Left lobe of liver (tissue), 2 donors: ENCODE measurements at places on chromosomes 3 and 15.

DNA sequence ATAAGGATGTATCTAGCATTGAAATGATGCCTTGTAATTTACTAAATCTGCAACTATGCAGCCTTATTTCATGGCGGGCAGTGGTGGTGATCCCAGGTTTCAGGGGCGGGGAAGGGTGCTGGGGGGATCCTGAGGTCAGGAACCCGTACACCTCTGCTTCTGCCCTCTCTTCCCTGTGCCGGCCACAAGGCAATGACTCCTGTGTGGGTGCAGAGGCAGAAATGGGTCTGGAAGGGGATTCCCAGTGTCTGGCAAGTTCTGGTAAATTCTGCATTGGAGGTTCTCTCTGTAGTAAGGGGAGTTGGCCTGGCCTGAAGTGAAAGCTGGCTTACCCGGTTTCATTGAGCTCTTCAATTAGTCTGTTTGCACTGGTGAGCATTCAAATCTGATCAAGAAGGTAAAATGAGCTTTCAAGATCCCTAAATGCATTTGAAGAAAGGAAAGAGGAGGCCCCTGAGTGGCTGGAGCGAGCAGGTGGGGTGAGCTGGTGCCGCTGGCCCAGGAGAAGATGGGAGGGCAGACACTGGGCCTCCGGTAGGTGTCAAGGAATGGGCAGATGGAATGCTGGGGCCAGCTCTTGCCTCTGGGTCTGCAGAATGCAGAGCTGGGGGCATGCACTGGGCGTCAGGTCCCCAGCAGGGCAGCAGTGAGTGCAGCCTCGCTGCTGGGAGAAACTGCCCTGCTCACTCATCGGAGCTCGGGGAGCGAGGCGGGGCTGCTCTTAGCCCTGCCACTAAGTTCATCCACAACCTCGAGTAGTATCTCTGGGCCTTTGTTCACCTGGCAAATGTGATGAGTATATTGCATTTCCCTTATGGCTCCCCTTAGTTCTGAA is 13.7 kb downstream of the NRROS start:
- no peak for DNase-seq

GRCh38 chr3:132753946-132754345 is 31.7 kb upstream of the NPHP3 start:
- DNase-seq: no peak

GRCh38 chr3:8424281-8424680 is 77.3 kb upstream of the LMCD1 start:
- no peak for DNase-seq

DNA sequence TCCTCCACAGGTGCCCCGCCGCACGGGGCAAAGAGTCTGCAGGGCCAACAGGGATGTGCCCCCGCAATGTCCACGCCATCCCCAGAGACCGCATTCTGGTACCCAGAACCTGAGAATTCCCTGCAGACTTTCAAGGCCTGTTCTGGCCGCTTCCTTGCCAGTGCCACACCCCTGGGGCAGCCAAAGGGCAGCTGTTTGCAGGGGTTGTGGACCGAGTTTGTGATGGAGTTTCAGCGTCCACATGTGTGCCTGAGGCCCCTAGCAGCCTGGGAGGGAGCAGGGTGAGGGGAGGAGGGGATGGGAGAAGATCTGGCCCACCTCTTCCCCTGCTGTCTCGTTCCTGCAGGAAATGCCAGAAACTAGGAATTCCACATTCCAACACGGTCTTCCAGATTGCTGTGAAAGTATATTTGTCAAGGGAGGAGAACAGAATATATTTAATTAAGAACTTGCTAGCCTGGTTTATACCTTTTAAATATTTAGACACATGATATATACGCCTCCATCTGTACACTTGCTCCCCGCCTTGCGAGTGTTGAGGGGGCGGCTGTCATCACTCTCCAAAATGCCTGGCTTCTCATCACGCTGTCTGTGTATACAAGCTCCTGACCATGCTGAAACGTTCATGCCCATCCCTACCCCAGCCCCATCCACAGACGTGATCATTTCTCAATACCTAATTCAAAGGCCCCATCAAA is 31.1 kb upstream of the RASA2 start:
- DNase-seq: no peak

GRCh38 chr3:19598870-19599269 is 335.1 kb downstream of the EFHB start:
- no peak for DNase-seq

- DNase-seq: no peak
These were observed 103.5 kb upstream of the TRIM42 start for GRCh38 chr3:140574375-140574774.

GRCh38 chr3:60574046-60574769 is 677.0 kb downstream of the FHIT start:
- no peak for DNase-seq

DNA sequence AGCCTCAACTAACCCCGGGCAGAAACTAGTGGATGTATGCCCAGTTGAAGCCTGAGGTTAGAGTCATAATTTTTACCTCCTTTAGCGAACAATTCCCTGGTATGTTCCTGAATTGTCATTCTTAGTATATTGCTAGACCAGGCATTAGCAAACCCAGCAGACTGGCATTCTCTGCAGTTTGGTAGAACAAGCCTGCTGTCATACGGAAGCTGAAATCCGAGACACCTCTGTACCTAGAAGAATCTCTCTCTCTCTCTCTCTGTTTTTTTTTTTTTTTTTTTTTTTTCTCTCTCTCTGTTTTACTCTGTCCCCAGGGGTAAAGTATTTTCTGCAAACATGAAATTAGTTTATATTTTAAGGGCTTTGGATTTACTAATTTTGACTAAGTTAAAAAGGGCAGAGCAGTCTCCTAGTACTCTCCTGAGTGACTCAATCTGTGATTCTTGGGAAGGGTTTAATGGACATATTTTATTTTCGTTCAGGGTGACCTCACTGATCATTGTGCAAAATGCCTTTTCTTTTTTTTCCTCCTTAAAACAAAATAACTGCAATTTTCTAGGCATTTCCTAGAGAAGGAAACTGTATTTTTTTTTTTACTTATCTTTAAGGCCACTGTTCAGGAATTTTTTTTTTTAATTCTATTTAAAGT is 133.6 kb upstream of the ICE2 start:
- DNase-seq: no peak

- DNase-seq: no peak
These were observed 5.8 kb downstream of the RCCD1 start for GRCh38 chr15:90960298-90961091.

DNA sequence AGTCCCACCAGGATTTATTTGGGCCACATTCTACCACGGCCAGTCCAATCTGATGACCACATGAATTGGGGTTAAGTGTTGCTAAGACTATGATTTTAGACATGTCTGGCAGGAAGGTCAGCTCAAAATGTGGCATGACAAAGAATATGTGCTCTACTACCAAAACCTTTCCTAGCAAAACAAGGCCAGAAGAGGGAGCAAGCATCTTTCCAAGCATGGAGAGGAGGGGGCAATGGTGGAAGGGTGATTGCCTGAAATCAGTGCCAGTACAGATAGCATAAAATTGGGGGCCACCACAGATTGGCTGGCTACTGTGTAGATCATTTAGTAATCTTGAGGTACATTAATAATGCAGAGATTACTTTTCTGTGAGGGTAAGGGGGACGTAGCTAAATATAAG is 43.2 kb downstream of the TMEM39A start:
- DNase-seq: no peak

DNA sequence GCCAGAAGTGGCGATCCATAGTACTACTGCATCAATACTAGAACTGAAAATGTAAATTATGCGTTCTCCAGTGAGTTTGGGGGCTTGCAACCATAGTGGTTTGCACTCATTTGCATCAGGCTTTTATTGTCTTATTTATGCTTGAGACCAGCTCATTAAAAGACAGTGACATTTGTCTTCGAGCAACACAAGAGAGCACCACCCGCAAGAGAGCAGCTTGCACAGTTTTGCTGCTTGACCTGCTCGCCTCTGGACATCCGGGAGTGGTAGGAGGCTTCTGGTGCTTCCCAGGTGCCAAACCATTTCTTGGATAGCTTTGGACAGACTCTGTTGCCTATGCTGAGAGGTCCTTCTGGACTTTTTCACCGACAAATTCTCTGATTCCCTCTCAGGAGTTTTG is 294.6 kb downstream of the MEX3B start:
- DNase-seq: no peak

GRCh38 chr3:76024640-76025039 is 239.3 kb upstream of the ZNF717 start:
- no peak for DNase-seq

GRCh38 chr15:74783808-74784175 is 1.9 kb downstream of the CSK start:
- no peak for DNase-seq

GRCh38 chr15:25724899-25725298 is 138.2 kb downstream of the ATP10A start:
- DNase-seq: peak; percentile 26

GRCh38 chr3:187286467-187287059 is 5.0 kb downstream of the MASP1 start:
- DNase-seq: peak; percentile 89

- DNase-seq: no peak
These were observed 59.4 kb upstream of the IMPG2 start for GRCh38 chr3:101379658-101380376.

GRCh38 chr15:70420948-70421482 is 323.3 kb upstream of the TLE3 start:
- peak; percentile 67 for DNase-seq

DNA sequence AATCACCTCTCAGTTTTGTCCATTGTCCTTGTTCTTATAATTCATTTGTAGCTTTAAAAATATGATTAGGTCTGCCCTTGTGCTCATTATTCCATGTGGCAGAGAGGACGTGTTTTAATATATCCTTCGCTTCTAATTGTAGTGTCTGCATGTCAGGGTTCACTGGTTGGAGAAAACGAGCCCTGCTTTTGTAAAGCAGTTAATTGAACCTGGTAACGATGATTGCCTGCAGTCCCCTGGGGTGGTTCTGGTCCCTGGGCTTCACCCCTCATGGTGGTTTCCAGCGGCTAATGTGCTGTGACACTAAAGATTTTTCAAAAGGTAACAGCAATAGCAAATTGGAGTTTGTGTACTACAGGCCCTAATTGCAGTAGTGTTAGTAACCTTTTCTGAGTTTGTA is 299.6 kb downstream of the CACNA2D3 start:
- DNase-seq: no peak

GRCh38 chr15:67161412-67161811 is 93.0 kb downstream of the AAGAB start:
- no peak for DNase-seq
